ENCODE measurements at places on chromosomes 13 and 19.

DNA sequence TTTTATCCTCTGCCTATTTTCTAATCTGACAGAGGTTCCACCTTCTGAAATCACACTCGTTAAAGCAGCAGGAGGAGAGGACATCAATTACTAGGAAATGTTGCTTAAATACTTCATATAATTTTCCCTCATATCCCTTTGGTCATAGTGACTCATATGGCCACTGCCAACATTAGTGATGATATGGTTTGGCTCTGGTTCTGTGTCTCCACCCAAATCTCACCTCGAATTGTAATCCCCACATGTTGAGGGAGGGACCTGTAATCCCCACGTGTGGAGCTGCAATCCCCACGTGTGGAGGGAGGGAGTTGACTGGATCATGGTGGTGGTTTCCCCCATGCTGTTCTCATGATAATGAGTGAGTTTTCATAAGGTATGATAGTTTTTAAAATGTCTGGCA is 618.4 kb upstream of the SLITRK5 start:
- no peak for DNase-seq

DNA sequence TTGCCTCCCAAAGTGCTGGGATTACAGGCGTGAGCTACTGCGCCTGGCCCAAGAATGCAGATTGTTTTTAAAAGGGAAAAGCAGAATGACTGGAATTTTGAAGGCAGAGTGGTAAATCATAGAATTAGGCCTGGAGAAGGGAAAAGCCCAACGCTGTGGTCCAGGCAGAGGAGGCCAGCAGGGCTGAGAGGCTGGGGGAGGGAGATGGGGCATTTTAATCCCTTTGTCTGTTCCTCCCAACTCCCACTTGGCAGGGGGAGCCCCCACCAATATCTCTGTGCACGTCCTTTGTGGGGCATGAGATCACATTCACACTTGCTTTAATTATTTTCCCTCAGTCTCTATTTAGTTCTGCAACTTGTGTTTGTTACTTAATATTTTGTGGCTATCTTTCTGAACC is 54.4 kb upstream of the RANBP3 start:
- DNase-seq: no peak

DNA sequence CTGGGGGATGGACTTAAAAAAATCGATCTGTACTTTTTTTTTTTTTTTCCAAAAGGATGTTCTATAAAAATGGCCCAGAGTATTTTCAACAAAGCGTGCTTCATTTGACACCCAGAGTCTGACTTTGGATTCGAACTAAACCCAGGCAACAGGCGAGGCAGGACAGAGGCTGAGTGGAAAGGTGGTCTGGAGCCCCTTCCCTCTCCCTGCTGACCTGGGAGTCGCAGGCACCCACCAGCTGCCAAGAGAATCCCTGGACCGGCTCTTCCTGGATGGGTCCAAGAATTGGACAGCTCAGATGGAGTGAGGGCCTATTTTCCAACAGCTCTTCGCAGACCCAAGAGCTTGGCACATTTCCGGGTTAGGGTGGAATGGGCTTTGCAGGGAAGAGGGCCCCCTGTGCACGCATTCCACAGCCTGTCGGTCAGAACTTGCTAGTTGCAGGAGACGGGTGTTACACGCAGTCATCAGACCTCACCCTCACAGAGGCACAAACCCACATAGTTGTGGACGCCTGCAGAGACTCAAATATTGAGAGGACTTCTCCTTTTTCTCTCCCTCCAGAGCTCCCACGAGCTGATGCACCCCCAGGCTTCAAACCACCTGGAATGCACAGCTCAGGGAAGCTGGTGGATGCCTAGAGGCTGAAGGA is 15.2 kb downstream of the KCTD15 start:
- DNase-seq: no peak

- no peak for DNase-seq
Measured at GRCh38 chr13:59416561-59416960, 747.2 kb downstream of the DIAPH3 start.

DNA sequence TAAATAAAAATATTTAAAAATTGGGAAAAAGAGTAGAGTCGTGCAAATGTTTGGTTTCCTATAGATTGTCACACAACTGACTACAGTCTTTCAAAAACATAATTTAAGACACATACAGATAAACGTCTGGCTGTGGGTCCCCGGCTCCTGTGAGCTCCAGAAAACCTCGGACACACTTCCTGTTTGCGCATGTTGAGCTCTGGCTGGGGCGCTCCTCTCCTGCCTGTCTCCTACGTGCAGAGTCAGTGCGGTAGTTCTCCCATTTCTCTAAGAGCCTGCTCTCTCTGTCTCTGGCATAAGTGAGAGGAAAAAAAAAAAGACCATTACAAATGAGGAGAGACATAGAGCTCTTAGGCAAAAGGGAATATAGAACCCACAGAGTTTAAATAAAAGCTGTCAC is 128.2 kb upstream of the OBI1 start:
- DNase-seq: no peak

- DNase-seq: peak; percentile 2
Measured at GRCh38 chr13:59531571-59532091, 632.1 kb downstream of the DIAPH3 start.

DNA sequence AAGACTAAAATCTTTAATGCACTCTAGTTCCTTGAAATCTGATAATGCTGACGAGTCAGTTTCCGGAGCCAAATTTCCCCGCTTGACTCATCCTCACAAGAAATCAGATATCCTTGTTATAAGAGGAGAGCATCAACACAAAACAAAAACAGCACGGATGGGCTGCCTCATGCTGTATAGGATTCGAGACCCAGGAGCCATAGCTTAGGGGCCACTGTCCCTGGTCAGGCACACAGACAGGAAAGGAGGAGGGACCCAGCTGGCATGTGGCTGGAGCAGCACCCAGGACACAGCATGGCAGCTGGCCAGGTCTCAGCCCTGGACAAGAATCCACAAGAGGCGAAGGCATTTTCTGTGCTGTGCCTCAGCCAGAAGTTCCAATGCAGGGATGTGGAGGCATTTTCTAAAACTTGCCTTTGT is 110.2 kb upstream of the SPATA13 start:
- no peak for DNase-seq

DNA sequence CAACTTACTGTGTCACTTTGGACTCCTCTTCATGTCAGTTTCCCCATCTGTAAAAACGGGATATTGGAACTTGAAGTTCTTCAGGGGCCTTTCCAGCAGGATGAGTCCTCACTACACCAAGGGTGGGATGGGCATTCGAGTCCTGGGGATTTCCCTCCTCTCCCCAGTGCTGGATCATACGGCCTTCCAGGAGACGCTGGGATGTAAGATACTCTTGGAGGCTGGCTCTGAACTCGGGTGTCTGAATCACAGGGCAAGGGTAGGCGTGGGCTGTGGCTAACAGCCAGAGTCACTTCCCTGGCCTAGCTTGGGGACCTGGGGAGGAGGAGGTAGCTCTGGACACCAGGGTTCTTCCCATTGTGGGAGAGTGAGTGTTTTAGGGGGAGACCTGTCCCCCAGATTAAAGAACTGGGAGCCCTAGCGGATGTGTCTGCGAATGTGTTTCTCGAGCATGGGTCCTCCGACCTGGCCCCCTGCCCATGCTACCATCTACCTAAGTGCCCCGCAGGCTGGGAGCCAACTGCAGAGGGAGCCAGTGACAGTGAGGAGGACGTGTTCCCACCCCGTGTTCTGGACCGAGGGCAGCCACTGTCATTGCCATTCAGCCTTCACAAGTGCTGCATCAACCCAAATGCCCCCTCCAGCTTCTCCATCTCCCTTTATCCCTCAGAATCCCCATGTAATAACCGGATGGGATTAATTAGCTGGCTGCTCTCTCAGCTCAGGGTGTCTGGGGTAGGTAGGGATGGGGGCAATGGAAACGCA is 2.4 kb upstream of the CYTH2 start:
- no peak for DNase-seq

- no peak for DNase-seq
Measured at GRCh38 chr19:49863254-49863934, 4.0 kb downstream of the PNKP start.

DNA sequence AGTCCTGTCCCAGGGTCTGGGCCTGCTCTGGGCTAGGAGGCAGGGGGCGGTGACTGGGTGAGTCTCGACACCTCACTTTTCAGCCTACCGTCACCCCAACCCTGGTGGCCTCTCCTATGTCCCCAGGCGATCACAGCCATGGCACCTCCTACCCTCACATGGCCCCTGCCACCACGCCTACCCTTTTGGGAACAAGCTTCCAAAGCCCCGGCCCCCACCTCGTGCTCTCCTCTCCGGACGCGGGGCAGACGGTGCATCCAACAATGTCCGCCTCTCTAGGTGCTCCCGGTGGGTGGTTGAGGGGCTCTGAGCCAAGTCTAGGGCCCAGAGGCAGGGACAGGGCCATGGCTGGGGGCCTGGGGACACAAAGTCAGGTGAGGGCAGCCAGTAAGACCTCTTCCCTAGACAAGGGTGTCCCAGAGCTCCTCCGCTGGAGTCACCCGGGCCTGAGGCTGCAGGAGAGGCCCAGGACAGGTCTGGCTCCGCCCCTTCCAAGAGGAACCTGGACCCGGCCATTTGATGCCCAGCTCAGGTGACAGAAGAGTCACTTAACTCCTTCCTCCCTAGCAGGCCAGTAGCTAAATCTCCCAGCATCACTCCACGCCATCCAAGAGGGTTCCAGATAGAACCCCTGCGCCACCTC is at the start of gene SYNE4:
SYNE4 (minus strand) TSS at position 478 of the 643 bp plus-strand sequence; CDS start at position 346, 132 bp downstream.
- no peak for DNase-seq

- no peak for DNase-seq
Measured at GRCh38 chr19:12465211-12465610, 19.4 kb downstream of the ZNF709 start.

DNA sequence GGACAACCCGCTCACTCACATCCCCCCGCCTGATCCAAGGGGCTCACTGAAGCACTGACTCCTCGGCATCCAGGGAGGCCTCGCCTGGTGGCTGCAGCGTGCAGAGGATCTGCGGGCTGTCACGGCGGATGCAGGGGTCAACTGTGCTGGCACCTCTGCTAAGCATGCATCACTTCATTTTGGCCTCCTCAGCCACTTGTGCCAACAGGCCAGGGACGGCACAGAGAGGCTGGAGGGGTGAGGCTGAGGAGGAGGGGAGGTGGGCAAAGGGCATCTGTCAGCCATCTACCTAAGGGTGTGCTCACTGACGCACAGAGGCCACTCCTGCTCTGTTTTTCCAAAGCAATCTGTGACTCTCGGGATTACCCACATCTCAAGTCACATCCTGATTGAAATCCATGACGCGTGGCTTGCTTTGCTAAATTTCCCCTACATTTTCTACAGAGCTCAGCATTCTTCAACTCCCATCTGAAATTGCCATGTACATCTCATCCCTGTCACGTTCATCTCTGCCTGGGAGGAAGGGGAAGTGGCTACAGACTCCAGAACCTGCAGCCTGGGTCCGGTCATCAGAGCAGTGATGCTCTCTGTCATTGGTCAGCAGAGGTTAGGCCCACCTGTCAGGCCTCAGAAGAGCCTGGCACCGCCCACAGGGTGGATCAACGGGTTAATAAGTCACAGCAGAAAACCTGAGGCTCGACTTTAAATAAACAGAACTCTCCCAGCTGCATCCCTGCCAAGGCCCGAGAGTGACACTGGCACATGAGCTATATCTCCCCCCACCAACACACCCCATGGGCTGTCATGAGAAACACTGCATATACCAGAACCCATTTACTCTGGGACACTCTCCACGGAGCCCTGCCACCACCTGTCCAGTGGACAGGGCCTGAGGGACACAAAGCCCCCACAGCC is 17.6 kb downstream of the ELL start:
- DNase-seq: no peak

DNA sequence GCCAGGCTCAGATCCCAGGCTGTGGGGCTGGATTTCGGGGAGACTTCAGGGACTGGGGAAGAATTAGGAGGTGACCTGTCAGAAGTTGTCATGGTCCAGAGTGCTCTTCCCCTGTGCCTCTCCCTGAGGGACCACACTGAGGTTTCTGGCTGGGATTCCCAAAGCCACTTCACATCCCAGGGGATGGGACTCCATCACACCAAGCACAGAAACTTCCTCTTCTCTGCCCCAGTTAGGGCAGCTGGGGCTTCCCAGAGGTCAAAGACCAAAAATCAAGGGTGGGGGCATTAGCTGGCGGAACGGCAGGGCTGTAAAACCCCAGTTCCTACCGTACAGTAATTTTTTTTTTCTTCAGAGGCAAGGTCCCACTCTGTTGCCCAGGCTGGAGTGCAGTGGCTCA is 7.4 kb downstream of the FCER2 start:
- no peak for DNase-seq

DNA sequence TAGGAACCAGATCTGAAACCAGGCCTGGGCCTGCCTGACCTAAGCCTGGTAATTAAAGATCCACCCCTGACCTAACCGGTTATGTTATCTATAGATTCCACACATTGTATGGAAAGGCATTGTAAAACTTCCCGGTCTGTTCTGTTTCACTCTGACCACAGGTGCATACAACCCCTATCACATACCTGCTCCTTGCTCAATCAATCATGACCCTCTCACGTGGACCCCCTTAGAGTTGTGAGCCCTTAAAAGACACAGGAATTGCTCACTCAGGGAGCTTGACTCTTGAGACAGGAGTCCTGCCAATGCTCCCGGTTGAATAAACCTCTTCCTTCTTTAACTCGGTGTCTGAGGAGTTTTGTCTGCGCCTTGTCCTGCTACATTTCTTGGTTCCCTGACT is 27.3 kb upstream of the ZNF562 start:
- DNase-seq: no peak

Data from activated naive CD4-positive, alpha-beta T cell treated with Interleukin-2 at 50 U/mL for 16 hours (primary cell).